Aortic smooth muscle cell (primary cell): ENCODE measurements at places on chromosomes 16 and 17. TPM values are rescaled to one million over a fixed set of nuclear protein-coding genes. Genes with fewer than 3 reads are reported as not detected.

CTU2 gene
- 11.3 and 17.6 TPM in 2 replicates for total RNA-seq

RRAD gene
- 3.2 and 7.7 TPM in 2 replicates for total RNA-seq

ZACN gene
- total RNA-seq = not detected in 2 replicates

PPP1R1B gene
- 0.25 and 3.4 TPM in 2 replicates for total RNA-seq

TRPV3 gene
- 0.53 and 0.68 TPM in 2 replicates for total RNA-seq

DLG4 gene
- 15.0 and 16.0 TPM in 2 replicates for total RNA-seq

ZPBP2 gene
- not detected in 2 replicates for total RNA-seq

MYL4 gene
- total RNA-seq = 0.13 TPM in 1 of 2 replicates, not detected in the other

SDR42E1 gene
- under 0.01 TPM in 2 replicates for total RNA-seq

MYO15A gene
- 0.99 and 1.6 TPM in 2 replicates for total RNA-seq

MT1E gene
- 78.0 and 90.1 TPM in 2 replicates for total RNA-seq

SMPD3 gene
- total RNA-seq = not detected in 2 replicates

CCDC144A gene
- 3.0 and 4.2 TPM in 2 replicates for total RNA-seq

SLC12A3 gene
- total RNA-seq = not detected in 2 replicates

HBA1 gene
- total RNA-seq = not detected in 2 replicates

ELMO3 gene
- total RNA-seq = 0.44 and 0.66 TPM in 2 replicates

TSPAN10 gene
- 0.81 and 1.1 TPM in 2 replicates for total RNA-seq

RHBDL1 gene
- 3.2 and 4.2 TPM in 2 replicates for total RNA-seq

ASIC2 gene
- total RNA-seq = 0.12 and 0.13 TPM in 2 replicates

QPRT gene
- 2.9 and 3.8 TPM in 2 replicates for total RNA-seq

ABCA9 gene
- total RNA-seq = 59.7 and 76.4 TPM in 2 replicates

TBX21 gene
- total RNA-seq = not detected in 2 replicates

CD300LF gene
- not detected in 2 replicates for total RNA-seq

HOXB1 gene
- not detected in 2 replicates for total RNA-seq

TMEM235 gene
- not detected in 2 replicates for total RNA-seq
